ENCODE measurements at places on chromosomes 1 and 21.

DNA sequence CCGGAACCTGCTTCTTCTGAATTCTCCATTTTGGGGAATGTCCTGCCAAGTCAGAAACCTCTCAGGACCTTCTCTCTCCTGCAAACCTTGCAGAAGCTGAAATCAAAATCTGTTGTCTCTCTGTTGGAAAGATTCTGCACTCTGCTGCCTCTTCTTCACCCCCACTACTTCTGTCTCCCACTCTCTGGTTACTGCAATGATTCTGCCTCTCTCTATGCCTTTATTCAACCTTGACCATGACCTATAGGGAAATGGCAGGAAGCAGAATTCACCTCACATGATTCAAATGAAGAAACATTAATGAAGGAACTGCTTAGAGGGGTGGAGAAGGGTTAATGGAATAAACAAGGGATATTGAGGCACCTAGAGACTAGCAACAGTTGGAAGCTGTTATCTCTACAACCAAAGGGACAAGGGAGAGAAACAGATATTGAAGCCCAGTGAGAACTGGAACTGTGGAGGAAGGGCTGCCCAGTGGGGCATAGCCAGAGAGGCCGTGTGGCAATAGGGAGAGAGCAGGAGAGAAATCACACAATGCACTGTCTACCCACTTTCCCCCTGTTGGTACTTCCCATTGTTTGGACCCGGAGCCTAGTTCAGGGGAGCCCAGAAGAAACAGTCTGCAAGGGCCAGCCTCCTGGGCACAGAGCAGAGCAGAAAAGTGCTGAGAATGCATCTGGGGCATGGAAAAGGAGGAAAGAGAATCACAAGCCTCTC lies 76.1 kb upstream of the JUN start:
- no peak for DNase-seq

- DNase-seq, result no peak
These were observed 49.8 kb downstream of the SLC35D1 start for GRCh38 chr1:67004176-67004575.

DNA sequence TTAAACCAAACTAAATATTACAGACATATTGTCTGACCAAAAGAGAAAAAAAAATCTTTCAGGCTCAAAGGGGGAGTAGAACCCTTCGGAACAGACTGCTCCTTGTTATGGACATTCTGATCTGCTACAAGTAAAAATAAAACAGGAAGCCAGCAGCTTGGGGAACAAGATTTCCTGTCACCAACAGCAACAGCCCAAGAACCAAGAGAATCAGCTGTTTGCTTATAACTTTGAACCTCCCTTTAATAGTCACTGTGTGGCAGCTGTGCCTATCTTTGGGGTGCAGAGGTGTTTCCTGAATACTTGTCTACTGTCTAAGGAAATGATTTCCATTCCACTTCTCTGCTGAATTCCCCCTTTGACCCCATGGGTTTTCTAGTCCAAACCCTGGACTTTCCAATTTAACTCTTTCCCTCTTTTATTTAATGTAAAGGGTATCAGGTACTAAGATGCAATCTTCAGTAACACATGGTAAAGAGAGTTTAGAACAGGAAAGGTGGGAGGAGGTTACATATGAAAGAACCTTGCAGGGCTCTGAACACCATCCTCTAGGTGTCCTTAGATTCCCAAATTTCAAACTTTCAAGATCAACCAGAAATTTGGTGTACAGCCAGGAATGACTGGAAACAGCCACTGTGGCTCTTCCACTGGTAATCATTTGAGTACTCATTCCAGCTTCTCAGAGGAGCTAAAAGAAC lies 38.6 kb downstream of the GPR3 start:
- DNase-seq, result no peak

- no peak for DNase-seq
These were observed 123.3 kb downstream of the ZC3H11B start for GRCh38 chr1:219489636-219490035.

DNA sequence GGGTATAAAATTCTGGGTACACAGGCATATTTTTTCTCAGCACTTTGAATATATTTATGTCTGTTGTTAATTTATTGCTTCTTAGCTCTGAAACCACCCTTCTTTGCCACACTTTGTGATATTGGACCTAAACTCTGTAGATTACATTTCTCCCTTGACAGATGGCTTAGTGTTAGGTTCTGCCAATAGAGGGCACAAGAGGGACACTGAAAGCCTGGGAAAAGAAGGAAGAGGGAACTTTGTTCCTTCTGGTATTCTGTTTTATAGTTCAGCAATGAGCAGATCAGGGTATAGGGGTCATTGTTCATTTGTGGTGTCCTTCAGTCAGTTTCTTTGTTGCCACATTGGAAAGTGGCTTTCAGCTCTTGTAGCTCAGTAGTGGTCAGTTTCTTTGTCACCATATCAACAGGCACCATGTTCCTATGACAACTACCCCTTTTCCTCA lies 423.5 kb upstream of the PROX1 start:
- DNase-seq, result no peak

- DNase-seq, result no peak
These were observed 46.3 kb downstream of the MRPL37 start for GRCh38 chr1:54246116-54246721.

- no peak for DNase-seq
These were observed 69.9 kb upstream of the GCLM start for GRCh38 chr1:93979040-93979717.
